ENCODE measurements at places on chromosomes 16 and 17.
A peak's percentile ranks its signal among the peaks of the same experiment; 100 is the strongest.

GRCh38 chr17:81519284-81520020 lies 6.9 kb upstream of the ACTG1 start:
- DNase-seq = peak; percentile 83

DNA sequence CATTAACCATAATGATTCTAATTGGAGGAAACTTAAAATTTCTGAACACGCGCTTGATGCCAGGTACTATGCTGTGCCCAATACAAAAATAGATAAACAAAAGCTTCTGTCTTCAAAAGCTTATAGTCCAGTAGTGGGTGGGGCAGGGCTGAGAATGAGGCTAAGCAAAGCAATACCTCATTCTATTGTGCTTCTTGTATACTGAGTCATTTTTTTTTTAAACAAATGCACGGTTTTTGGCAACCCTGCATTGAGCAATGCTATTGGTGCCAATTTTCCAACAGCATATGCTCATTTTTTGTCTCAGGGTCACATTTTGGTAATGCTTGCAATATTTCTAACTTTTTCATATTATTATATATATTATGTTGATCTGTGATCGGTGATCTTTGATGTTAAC lies 34.7 kb upstream of the HNF1B start:
- no peak for DNase-seq

GRCh38 chr17:12402963-12403622 lies 262.6 kb upstream of the MYOCD start:
- DNase-seq = no peak

- DNase-seq = no peak
Measured at GRCh38 chr17:59353106-59353854, 21.8 kb downstream of the YPEL2 start.

DNA sequence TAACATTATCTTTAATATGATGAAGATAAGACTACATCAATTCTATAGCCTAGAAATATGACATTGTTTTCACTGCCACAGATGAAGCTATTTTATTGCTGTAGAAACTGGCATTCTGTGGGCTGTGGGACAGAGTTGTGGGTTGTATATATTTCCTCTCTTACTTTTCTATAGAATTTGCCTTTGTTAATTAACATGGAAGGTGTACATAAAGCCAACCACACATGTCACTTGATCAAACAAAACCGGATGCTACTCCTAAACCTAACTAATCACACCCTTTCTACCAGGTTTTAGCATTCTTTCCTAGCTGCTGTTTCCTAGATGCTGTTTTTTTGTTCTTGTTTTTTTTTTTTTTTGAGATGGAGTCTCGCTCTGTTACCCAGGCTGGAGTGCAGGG lies 81.2 kb upstream of the ATP2A3 start:
- no peak for DNase-seq

DNA sequence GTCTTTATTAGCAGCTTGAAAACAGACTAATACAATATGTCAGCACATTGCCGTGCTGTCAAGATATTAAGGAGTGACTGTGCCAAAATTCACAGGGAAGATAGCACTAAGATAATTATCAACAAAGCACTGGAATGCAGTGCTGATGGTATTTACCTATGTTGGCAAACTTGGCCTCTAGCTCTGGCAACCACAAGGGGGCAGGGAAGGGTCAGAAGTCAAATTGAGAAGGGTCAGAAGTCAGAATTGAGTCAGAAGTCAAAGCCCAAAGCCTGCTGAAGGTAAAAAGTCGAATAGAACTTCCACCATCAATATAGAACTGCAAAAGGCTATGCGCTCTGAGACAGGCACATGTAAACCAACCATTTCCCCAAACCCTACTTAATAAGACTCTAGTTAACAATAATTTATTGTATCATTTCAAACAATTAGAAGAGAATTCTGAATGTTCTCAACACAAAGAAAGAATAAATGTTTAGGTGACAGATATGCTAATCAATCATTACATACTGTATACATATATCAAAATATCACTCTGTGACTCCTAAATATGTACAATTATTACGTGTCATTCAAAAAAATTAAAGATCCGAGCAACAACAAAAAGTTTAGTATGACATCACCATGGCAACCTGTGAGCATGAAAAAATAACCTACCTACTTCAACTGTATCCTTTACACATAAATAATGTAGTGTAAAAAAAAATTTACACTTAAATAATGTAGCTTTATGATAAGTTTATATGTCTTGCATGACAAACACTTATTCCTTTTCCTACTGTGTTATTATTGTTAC lies 916.1 kb downstream of the KCNJ2 start:
- DNase-seq = no peak
